ENCODE measurements at places on chromosomes 1 and 21.

- peak; percentile 73 for DNase-seq
Observed at GRCh38 chr1:55310505-55310971, 95.4 kb upstream of the USP24 start.

- no peak for DNase-seq
Observed at GRCh38 chr1:82377201-82377884, 576.6 kb downstream of the ADGRL2 start.

DNA sequence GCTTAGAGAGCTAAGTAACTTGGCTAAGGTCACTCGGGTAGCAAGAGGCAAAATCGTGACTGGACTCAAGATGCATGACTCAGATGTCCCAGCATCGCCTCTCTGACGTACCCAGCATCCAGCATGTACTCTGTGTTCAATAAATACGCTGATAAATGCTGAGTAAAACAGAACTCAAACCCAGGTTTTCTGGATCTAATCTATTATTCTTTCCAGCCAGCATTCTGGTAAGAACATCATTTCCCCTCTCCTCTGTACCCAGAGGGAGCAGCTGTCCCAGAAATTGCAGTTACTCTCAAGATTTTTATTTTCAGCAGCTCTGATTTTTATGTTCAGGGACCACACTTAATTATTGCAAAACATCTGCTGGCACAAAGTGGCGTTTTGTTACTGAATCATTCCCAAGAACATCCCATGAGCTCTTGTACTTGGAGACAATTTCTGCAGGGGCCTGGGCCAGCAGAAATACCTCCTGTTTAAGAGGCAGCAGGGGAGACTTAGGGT is 249.0 kb downstream of the PRDM2 start:
- peak; percentile 50 for DNase-seq

DNA sequence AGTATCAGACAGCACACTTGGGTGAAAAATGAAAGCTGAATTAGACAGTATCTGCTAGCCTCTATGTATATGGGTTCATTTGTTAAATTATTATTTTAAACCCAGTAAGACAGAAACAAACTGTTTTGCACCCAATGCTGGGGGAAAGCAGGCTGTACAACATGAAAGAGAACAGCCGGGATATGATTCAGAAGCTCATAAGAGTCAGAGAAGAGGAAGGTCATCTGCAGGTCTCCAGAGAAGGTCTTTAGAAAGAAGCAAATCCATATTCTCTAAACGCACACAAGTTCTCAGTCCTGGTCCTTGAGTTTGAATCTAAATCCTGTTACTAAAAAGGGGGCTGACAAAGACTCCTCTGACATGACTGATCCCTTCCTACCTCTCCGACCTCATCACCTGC is 155.1 kb downstream of the SIPA1L2 start:
- no peak for DNase-seq

DNA sequence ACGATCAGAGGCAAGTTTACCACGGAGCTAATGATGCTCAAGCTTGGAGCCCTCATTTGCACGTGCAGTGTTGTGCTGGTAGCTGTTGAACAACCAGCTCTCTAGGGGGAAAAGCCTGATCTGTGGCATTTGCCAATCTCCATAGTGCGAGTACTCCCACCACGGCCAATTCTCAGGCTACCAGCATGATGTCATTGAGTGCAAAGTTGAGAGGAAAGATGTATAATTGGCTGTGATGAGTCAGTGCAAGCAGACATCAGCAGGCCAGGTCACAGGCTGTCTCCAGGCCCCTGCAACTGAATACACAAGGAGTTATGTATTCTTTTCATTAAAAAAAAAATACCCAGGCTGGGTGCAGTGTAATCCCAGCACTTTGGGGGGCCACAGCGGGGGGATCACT is 233.1 kb upstream of the VAMP3 start:
- DNase-seq: peak; percentile 34

DNA sequence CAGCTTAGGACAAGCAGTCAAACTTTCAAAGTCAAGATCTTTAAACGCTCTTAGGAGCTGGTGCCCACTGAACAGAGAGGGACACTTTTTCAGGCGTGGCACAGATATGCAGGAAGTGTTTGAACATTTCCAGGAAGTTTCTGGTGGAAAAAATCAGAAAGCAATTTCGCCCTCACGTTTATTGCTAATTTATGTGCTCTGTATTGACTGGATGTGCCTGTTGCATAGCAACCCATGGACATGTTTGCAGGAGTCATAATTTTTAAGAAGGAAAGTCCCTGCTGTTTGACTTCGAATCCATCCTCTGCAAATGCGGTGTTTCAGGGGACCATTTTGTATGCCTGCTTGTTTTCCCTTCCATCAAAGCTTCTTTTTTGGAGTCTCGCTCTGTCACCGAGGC is 239.9 kb upstream of the IRF2BP2 start:
- DNase-seq: no peak

DNA sequence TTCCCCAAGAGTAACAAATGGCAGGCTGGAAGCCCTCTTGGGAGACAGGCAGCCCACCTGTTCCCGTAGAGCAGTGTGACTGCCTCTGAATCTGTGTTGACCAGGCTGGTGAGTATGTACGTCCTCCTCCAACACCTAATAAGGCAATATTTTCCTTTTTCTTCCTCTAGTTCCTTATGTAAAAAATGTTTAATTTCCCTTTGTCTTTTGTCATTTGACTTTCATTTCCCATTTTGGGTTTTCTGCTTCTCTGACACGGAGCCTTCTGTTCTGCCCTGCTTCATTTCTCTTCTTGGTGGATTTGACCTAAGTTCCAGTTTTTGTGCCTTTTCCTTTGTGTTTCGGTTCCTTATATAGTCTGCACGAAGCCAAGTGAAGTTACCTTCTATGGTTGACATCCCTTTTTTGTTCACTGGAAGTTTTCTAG is 65.8 kb upstream of the ATF3 start:
- DNase-seq: no peak

DNA sequence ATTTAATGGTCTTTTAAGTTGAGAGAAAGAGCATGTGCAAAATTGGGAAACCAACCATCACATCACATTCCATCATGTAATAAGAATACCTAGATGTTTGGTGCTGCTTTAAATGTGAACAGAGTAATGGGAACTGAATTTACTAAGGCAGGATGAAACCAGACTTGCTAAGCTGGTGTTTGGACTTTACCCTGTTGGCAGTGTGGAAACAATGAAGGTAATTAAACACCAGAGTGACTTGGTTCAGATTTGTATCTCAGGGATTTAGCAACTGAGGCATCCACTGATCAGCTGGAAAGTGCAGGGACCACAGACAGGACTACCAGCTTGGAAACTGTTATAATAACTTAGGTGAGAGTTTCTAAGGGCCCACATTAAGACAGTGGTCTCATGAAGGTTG is 263.4 kb downstream of the OLFM3 start:
- no peak for DNase-seq

DNA sequence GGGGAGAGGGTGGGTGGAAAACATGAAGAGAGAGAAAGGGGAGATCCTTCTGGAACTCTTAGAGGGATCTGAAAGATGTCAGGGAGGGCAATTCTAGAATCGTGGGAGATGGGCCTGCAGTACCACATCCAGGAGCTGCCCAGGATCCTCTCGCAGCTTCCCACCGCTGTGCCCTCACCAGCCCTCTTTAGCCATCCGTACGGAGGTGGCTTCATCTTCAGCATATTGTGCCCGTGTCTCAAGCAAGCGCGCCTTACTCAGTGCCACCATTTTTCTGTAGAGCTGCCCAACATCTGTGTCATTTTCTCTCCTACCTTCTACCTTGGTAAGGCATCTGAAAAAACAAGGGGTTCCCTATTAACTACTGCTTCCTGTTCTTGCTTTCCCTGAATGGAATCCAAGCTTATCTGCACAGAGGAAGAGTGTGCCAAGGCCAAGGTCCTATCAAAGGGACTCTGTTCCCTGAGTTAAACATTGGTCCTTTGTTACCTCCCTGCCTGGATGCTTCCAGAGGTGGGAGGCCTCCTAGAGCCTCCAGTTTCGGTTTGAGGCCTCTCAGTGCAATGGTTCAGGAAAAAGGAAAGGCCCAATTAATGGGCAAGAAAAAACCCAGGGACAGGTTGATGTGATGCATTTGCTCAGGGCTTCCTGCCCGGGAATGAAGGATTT is 23.2 kb downstream of the C1orf116 start:
- no peak for DNase-seq

DNA sequence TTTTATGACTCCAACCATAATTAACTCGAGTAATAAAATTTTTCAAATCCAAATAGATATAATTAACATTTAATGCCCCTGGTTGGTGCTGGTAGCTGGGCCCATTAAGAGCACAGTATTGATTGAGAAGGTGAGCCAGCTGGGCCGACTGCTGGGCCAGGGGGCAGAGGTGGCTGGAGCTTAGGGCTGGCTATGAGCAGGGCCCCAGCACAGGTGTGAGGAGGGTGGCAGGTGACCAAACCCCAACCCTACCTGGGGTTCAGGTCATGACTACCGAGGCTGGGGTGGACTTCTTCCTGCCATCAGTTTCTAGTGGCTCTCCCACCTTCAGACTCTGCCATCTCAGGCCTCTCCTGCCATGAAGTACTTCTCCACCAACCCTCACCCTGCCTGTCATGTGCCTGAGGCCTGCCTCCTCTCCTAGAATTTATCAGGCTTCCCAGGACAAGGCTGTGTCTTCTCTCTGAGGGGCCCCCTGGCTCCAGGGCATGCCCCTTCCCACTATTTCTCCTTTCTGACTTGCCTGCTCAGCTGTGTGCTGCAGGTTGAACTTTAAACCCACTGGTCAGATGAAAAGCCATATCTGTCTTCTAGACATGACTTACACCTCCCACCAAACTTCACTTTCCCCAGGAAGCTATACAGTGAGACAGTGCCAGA is 85.6 kb downstream of the TMEM53 start:
- DNase-seq: no peak

DNA sequence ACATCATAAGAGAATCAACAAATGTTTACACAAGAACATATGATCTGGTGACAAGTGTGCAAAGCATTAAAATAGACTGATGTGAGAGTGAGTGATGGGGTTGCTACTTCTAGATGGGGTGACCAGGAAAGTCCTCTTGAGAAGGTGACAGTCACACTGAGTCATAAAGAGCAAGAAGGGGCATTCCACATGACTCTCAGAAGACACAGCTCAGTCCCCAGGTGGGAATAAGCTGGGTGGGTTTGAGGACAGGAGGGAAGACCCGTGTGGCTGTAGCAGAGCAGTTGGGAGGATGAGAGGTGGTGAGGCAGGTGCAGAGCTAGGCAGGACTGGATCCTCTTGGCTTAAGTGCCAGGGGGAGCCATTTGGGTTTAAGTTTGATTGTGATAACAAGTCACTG is 53.1 kb downstream of the TNR start:
- no peak for DNase-seq

GRCh38 chr1:247456914-247457639 is 827 bp downstream of the OR2B11 start:
- DNase-seq: peak; percentile 59

DNA sequence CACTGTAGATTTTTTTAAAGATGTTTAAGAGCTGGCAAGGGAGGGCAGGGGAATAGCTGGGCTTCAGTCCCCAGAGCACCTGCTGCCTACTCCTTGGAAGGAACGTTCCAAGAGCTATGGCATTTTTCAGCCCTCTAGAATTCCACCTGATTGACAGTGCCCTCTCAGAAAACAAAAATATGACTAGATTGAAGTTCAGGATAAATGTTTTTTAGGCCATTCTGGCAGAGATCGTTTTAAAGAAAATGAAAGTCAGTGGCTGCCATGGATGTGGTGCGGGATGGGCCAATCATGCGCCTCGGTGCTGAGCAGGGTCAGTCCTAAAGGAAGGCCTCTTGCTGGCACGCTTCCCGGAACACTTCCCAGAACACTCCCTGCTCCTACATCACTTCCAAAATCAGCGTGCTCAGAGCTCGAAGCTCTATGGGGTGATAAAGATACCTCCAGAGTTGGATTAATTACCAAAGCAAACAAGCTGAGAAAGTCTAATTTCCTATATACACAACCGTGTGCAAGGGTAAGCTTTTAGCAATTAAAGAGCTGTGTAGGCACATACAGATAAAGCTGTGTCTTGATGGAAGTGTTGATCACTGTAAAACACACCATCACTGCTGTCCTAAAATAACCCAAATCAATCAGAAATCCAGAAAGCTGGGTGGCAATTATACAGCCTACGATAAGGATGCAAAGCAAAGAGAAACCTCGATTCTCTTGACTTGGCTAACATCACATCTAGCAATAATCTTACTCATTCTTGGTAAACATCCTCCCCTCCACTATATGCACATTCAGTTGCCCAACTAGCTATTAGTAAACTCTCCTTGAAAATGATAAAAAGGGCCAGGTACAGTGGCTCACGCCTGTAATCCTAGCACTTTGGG is 34.6 kb downstream of the TGFBR3 start:
- DNase-seq: peak; percentile 95

DNA sequence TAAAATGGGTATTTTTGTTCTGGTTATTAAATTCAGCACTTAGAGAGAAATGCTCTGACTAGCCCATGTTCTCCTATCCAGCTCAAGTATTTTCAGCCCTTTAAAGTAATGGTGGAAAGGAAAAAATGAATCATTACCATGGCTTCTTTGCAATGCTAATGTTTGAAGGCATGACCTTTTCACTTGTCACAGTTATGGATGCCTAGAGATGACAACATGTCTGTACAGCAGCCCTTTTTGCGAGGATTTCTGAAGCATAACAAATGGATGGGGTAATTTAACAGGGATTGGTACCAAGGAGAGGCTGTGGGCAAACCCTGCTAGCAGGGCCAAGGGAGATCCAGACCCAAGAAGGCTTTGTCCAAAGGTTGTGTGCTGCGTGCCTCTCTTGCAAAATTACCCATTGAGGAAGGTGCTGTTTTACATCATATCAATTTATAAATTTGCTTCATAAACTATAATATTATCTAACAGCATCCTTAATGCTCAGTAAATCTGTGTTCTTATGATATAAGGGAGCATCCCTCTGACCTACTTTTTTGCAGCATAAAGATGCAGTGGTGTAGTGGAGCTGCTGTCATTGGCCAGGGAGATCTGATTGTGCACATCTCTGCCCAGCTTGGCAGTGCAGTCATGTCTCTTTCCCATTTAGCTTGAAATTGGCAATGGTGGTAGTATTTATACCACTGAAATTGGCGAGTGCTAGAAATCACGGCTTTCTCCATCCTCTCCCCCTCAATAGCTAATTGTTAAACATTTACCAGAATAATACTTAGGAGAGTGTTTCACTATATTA is 327.1 kb downstream of the PCP4 start:
- DNase-seq: no peak

DNA sequence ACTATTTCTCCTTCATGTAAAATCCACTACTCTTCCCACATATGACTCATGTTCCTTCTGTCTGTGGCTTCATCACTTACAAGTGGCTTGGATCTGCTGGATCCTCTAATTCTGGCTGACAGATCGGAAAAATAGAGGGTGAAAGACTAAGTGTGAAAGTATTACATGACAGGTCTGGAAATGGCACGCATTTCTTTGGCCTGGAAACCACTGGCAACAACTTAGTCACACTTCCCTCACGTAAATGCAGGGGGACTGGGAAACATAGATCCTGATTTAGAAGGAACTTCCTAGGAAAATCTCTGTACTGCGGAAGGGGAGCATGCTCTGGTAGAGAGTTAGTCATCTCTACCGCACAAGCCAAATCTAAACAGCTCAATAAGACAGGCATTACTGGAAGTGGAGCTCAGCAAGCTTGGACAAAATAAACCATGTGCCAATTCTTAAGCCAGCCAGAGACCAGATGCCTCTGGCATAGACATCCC is 305.4 kb upstream of the PTBP2 start:
- DNase-seq: peak; percentile 76
